ENCODE measurements at places on chromosomes 4 and X. TPM values are rescaled to one million over a fixed set of nuclear protein-coding genes. Genes with fewer than 3 reads are reported as not detected.

Gene CXorf49
- not detected for total RNA-seq

Gene ITIH6
- total RNA-seq: not detected

Gene AP1S2
- 117 TPM for total RNA-seq

Gene BTC
- total RNA-seq: not detected

Gene POF1B
- 1.2 TPM for total RNA-seq

Gene PAGE3
- total RNA-seq: not detected

Gene FRAS1
- total RNA-seq: 2.5 TPM

Gene PGAM4
- not detected for total RNA-seq

Gene SMS
- 53.3 TPM for total RNA-seq

Gene NOX1
- not detected for total RNA-seq

Gene TRMT10A
- total RNA-seq: 4.5 TPM

Gene FAT4
- 6.2 TPM for total RNA-seq

Gene VSIG4
- 56.6 TPM for total RNA-seq

Gene TENM3
- 3.0 TPM for total RNA-seq

Gene ZFP92
- total RNA-seq: 0.65 TPM

Gene ADGRL3
- 3.0 TPM for total RNA-seq

Gene GPR143
- total RNA-seq: not detected

Gene TMPRSS11D
- total RNA-seq: not detected

Gene ADH4
- not detected for total RNA-seq

Gene MAP3K15
- not detected for total RNA-seq

Gene DHRSX
- 29.9 TPM for total RNA-seq

Gene L1CAM
- total RNA-seq: 5.3 TPM

Gene GPM6B
- total RNA-seq: 5.3 TPM

Gene DAPP1
- 0.51 TPM for total RNA-seq

Gene LNX1
- 10.3 TPM for total RNA-seq

Gene GPAT3
- 39.6 TPM for total RNA-seq

Gene GPR82
- 0.08 TPM for total RNA-seq

Gene DUX4
- total RNA-seq: not detected
